ENCODE measurements at places on chromosomes 3 and 15. TPM values are rescaled to one million over a fixed set of nuclear protein-coding genes. Genes with fewer than 3 reads are reported as not detected.
A peak's percentile ranks its signal among the peaks of the same experiment; 100 is the strongest.

DNA sequence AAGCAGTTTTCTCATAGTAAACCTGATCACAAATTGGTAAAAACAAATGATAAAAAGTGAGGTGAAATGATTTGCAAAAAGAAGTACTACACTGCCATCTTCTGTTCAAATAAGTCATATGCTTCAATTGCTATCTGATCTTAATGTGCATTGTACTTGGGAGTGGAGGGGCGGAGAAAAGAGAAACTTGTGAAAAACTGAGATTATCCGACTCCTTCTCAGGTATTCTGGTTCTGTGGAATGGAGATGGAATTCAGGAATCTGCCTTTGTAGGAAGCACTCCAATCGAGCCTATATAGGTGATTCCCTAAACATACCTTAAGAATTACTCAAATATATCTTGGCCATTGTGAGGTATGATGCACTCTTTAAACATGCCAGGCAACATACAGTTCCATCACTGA, 180.6 kb downstream of the CHL1 start:
- DNase-seq: no peak

- DNase-seq: no peak
Observed at GRCh38 chr15:52445954-52446353, 82.7 kb downstream of the MYO5A start.

The CPN2 gene
- total RNA-seq: 0.16 TPM

DNA sequence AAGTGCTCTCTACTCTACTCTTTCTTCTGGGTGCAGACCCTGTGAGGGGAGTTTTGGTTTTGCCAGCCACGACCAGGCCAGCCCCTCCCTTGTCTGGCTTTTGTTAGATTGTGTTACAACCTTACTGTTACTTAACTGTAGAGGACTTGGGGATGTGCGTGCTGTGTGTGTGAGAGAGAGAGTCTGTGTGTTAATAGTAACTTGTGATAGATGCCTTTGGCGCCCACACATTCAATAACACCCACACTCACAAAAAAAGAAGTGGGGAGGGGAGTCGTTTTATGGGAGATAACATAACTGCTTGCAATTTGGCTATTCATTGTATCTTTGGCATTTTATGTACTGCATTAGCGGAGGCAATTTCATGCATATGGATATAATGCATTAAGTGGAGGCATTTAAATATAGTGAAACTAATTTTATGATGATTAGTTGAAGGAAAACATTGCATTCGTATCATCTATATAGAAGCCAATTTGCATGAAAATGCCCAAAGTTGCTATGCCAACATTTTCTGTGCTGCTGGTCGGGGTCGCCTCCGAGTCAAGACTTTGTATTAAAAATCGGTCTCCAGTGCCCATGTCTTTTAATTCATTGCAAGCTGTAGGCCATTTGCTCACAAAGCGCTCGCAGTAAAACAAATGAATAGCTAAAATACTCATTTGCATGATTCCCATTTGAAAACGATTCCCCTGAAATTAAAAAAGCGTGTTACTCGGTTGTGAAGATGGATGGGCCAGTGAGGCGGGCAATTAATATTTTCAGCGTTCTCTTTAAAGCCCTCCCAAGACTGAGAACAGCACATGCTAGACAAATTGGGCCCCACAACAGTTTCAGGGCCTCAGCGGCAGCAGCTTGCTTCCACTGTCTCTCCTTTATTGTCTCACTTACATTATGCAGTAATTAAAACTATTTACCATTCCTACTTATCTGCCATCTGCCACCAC, 158.5 kb upstream of the SMAD3 start:
- peak; percentile 65 for DNase-seq

The FOXL2 gene
- total RNA-seq: not detected

The ARGFX gene
- not detected for total RNA-seq

GRCh38 chr15:81253846-81254245, 57.2 kb downstream of the IL16 start:
- DNase-seq: no peak

The MST1R gene
- 1.8 TPM for total RNA-seq
